ENCODE measurements at places on chromosomes 3 and 15.

DNA sequence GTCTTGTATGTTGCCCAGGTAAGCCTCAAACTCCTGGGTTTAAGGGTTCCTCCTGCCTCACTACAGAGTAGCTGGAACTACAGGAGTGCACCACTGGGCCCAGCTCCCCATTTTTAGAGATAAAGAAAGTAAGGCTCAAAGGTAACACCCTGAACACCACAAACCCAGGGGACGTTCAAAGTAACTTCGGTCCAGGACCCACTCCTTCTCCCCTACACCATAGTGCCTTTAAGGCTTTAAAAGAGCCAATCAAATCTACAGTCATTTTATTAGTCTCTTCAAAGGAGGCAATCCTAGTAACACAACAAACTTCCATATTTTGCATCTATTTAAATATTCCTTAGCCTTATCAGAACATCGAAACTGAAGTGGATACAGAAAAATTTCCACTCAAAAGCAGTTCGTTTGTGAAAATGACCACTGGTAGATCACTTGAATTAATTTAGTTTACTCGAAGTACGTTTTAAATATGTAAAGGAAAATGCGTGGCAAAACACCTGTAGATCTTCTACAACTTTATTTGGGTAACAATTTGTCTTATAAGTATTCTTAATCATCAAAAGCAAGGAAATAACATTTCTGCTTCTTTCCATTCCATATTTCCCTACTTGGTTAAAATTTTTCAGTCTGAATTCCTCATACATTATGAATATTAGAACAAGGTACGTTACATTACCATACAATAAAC lies 1.8 kb downstream of the STAG1 start:
- peak; percentile 42 for DNase-seq

- DNase-seq = peak; percentile 83
These were observed 83.6 kb upstream of the XCR1 start for GRCh38 chr3:46110701-46111493.

DNA sequence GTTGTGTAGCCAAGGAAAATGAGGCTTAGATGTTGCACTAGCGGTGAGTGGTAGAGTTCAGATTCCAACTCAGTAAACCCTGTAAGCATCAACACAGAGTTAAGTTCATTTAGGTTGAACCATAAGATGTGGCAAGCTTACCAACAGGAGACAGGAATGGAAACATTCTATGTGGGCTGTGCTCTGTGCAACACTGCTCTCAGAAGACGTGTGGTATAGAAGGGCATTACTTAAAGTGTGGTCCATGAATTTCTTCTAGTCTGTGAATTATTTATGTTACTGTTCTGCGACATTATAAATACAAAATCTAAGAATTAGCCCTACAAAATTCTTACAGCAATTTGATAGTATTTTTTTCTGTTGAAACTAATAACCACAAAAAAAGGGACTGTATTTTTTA lies 213.3 kb downstream of the GRM7 start:
- no peak for DNase-seq

DNA sequence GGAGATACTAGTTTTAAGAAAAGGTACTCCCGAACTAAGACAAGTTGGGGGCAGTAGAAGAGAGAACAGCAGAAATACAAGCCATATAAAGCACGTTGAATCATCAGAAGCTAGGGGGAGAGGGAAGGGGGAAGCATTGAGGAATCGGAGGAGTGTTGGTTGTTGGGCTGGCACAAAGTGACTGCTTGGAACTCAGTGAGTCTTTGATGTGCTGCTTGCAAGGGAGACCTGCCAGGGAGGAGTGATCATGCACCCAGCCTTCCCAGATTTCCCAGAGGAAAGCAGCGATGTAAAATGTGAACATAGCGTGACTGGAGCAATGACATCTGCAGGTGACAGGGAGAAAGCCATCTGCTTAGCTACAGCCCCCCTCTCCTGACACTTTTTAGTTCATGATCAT lies 192.4 kb upstream of the IL12A start:
- no peak for DNase-seq
